Activated CD4-positive, alpha-beta memory T cell treated with anti-CD3 and anti-CD28 coated beads for 36 hours (primary cell): ENCODE measurements at places on chromosomes 7 and 10. TPM values are rescaled to one million over a fixed set of nuclear protein-coding genes. Genes with fewer than 3 reads are reported as not detected.

- DNase-seq, result no peak
These were observed 219.3 kb downstream of the JAZF1 start for GRCh38 chr7:27961255-27961654.

DNA sequence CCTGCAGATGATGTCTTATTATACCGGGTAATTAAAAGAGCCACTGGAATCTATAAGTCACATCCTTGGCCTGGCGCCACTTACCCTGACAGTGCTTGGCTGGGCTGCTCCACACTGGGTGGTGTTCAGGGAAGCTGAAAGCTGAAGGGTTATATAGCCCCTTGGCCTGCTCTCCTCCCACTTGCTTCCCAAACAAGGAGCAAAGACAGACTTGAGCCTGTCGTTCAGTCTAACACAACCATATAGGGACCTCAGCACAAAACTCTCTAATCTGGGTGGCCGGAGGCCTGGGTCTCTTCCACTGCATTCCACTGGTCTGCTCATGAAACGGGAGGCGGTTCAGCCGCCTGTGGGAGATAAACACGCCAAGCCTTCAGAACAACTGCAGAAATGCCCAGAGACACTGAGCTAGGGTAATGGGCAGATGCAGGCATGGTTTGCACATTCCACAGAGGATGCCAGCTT is at the start of gene ACTA2:
Gene ACTA2, minus strand, starts transcription at position 127 of the 465 bp plus-strand sequence. CDS start 3,843 bp downstream, outside the sequence.
- DNase-seq, result no peak

DNA sequence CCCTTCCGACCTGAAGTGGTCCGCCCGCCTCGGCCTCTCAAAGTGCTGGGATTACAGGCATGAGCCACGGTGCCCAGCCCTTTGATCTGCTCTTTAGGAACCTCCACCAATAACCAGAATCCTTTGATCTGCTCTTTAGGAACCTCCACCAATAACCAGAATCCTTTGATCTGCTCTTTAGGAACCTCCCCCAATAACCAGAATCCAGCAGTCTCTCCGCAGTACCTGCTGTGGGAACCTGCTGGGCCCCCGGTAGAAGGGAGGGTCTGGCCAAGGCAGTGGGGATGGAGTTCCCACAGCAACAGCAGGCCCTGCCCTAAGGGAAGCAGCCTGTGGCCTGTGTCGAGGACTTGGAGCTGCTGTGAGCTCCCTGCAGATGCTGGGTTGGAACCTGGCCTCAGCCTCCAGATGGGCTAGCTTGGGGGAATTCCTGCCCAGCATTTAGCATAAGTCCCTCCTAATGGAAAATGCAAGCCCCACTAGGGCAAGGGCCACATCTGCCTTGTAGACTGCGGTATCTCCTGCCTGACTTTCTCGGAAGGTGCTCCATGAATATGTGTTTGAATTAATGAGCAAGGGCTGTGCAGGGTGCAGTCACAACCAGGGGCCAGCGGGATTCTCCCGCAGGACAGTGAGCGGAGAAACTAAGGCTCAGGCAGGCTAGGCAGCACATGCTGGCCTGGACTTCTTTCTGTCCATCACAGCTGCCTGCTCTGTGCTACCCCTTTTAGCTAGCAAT is 165.8 kb downstream of the UBE2H start:
- DNase-seq, result no peak

GRCh38 chr10:106439366-106439765 is 725.1 kb downstream of the SORCS1 start:
- no peak for DNase-seq

GIMAP7 gene
- total RNA-seq, result 42.5 TPM

ST8SIA6 gene
- 0.38 TPM for total RNA-seq
